ENCODE measurements at places on chromosomes 5 and 9.

- DNase-seq: no peak
Observed at GRCh38 chr9:17291766-17292165, 156.9 kb downstream of the CNTLN start.

DNA sequence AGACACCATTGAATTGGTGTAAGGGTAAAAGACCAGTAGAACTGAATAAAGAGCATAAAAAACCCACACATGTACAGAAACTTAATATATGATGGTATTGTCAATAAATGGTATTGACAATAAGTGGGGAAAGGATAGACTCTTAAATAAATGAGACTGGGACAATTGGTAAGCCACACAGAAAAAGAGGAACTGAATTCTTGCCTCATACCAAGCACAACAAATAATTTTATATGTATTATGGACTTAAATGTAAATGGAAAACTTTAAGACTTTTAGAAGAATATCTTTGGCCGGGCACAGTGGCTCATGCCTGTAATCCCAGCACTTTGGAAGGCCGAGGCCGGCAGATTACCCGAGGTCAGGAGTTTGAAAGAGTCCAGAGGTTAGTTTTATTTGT, 37.9 kb upstream of the PPP2CA start:
- DNase-seq: no peak

DNA sequence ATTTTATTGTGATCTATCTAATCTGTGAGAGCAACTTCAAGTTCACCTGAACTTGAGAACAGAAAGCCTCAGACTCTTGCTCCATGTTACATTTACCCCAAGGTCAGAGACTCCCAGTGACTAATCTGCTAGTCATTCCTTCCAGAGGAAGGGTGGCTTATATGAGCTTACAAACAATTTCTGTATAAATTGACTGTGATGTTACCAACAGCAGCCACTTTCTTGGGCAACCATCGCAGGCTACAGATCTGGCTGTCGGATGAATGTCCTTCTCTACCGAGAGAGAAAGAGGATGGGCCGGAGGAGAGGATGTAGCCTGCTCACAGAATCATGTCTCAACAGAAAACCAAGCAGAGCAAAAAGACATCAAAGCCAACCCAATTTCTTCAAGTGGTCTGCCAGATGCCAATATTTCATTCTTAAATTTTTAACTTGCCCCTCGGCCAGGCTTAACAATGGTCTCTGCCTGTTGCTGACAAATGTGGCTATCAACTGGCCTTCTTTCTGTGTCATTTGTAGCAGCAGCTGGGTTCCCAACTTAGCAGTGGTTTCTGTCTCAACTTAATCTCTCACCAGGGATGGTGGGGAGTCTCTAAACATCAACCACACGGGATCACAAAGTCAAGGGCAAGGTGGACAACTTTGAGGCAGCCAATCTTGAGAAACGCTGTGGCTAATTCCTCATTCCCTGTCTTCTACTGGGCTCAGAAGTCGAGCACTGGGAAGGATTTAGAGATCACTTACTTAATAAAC, 81.3 kb downstream of the RAPGEF1 start:
- no peak for DNase-seq

DNA sequence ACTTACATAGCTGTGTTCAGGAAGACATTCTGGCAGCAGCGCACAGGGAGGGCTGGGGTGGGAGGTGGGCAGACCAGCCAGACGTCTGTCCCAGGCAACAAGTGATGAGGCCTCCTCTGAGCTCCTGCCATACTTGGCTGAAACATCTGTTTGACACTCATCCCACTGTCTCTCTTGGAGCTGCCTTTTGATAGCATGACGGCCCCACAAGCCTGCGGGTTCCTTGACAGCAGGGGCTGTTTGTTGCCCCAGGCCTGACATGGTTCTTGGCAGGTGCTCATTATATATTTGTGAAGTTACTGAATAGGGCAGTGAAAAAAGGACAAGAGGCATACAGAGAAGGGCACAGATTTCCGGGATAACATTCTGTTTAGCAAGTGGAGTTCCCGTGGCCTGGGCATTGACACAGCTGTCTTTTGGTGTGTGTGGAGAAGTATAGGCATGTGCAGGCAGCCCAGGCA, 22.2 kb upstream of the B4GALT1 start:
- DNase-seq: no peak

GRCh38 chr9:27977931-27978330, 404.6 kb upstream of the C9orf72 start:
- no peak for DNase-seq
